ENCODE measurements at places on chromosomes 11 and 22.

GRCh38 chr11:11579012-11579988 is 42.5 kb downstream of the GALNT18 start:
- DNase-seq = no peak

DNA sequence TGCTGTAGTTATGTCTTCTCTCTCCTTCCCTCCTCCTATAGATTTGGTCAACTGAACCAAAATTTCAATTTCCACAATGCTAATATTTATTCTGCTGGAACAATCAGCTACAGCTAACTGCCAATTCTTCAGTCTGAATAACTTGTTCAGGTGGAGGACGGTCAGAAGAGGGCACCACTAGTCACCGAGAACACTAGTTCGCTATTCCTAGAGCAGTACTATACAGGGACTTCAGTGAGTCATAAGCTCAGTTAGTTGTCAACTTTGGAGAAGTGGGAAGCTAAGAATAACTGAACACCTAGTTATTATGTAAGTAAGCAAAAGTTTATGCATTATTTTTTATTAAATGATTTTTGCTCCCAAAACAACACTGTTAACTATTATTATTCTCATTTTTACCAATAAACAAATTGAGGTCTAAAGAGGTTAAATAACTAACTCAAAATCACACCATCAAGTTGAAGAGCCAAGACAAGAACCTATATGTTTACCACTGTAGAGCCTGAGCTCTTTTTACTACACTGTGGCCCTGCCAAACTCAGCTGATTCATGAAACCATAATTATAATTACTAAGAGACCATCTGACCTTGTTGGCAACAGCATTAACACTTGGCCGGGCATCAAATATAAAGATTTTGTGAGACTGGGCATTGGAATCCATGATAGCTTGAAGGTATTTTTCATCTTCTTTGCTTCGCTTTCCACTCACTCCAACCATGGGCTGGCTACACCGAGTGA is 59.0 kb downstream of the CEP57 start:
- DNase-seq = no peak

DNA sequence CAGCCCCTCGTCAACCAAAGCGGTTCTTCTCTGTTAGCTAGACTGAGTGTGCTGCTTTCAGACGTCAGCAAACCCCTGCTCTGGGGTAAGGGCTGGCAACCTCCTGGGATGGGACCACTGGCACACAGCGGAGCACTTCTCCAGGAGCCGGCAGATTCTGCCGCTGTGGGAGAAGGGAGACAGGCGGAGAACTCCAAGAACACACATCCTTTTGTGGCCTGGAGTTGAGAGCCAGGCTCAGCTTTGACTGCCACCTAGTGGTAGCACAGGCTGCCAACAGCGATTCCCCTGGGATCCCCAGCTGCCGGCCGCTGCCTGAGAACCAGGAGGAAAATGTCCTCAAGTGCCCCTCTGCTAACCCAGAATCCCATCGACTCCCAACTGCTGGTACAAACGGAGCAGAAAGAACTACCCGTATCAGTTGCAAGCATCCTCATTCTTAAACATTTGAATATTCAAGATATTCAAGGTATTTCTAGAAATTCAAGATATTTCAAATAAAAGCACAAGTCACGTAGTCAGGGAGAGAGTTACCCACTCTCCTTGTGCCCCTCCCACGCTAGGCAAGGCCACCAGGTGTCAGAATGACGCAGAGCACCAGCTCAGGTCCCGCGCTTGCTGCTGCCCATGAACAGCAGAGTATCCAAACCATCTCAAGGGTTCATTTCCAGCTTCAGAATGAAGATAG is 4.9 kb downstream of the LTO1 start:
- peak; percentile 52 for DNase-seq

DNA sequence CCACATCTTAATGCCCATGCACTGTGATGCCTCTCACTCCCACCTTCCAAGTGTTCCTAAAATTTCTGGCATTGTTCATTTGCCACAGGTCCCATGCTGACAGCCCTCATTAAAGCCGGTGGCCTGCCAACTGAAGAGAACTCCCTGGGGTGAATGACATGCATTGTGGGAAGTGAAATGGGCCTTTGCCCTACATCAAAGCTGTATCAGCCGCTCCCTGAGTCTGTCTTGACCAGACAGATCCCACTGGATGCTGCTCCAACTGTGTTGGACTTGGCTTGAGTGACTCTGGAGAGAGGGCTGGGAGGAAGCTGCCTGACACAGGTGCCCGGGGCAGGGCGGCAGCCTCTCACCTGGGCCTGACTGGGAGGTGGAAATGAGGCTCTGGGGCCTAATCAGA is 8.8 kb upstream of the SEC14L4 start:
- DNase-seq = no peak

- no peak for DNase-seq
Measured at GRCh38 chr11:82792822-82793569, 59.3 kb upstream of the FAM181B start.

GRCh38 chr22:40593460-40594273 is 42.9 kb downstream of the MRTFA start:
- DNase-seq = no peak

- no peak for DNase-seq
Measured at GRCh38 chr11:86459682-86460460, 85.2 kb downstream of the CCDC81 start.

DNA sequence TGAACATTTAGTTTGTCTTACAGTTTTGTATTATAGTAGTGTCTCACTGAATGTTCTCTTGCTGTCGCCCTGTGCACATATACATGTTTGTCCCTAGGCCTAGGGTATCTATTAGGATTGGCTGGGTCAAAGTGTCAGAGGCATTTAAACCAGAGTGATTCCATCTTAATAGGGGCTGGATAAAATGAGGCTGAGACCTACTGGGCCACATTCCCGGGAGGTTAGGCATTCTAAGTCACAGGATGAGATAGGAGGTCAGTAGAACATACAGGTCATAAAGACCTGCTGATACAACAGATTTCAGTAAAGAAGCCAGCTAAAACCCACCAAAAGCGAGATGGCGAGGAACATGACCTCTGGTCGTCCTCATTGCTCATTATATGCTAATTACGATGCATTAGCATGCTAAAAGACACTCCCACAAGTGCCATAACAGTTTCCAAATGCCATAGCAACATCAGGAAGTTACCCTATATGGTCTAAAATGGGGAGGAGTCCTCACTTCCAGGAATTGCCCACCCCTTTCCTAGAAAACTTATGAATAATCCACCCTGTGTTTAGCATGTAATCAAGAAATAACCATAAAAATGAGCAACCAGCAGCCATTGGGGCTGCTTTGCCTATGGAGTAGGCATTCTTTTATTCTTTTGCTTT is 82.6 kb downstream of the LDLRAD3 start:
- DNase-seq = no peak

- DNase-seq = no peak
Measured at GRCh38 chr11:11420899-11421285, 67.8 kb upstream of the CSNK2A3 start.

- DNase-seq = no peak
Measured at GRCh38 chr11:40393511-40393910, 1065.9 kb downstream of the LRRC4C start.

- DNase-seq = no peak
Measured at GRCh38 chr11:47326198-47326597, 26.3 kb downstream of the MYBPC3 start.

DNA sequence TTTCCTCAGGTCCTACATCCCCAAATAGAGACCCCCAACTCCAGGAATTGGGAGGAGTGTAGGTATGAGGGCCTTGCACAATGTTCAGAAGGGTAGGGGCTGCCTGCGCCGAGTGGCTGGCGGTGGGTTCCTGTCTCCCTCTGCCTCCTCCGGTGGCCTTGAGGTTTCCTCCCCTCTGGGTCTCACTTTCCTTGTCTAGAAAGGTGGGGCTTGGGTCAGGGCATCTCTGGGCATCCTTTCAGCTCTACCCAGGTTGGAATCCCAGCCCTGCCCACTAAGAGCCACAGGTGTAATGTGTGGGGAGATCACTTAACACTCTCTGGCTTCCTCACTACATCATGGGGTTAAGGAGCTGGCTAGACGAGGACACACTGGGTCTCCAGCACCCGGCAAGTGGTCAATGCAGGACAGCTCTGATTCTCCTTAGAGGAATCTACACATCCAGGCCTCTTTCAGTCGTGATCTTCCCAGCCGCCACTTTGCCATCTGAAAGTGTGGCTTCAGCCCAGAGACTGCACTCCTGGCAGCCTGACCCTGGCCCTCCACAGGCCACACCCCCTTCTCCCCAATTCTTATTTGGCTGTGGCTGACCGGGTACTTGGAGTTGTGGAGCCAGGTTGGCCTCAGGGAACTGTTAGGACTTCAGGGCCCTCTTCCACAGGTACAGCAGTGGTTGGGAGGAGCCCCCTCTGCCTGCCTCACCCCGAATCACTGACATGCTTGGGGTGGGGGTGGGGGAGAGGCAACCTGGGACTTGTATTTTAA is 22.1 kb downstream of the PRDM11 start:
- no peak for DNase-seq

DNA sequence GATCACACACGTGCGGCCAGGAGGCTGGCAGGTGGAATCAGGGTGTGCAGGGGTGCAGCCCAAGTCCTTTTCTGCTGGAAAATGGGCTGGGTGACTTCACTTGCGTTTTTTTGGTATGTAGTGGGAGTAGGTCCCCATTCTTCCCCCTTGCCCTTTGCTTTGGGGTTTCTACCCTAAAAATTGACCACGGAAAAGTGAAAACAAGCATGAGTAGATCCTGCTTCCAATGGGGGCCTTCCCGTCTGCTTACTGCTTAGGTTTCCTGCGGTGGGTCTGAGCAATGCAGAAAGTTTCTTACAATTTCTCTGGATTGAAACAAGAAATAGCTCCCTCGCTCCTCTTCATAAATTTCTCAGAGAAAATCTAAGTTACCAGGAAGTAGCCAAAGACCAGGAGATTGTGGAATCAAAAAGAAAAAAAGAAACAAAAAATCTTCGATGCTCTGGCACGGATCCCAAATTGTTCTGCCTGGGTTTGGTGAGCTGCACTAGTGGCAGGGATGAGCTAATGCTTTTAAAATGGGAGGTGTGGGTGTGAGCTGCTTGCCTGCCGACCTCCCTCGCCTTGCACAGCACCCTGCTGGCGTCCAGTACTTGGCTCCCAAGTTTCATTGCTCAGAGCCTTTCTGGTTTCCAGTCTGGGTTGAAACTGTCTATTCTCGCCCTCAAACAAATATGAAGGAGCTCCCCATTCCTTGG is 2.4 kb downstream of the TIMP3 start:
- DNase-seq = no peak

DNA sequence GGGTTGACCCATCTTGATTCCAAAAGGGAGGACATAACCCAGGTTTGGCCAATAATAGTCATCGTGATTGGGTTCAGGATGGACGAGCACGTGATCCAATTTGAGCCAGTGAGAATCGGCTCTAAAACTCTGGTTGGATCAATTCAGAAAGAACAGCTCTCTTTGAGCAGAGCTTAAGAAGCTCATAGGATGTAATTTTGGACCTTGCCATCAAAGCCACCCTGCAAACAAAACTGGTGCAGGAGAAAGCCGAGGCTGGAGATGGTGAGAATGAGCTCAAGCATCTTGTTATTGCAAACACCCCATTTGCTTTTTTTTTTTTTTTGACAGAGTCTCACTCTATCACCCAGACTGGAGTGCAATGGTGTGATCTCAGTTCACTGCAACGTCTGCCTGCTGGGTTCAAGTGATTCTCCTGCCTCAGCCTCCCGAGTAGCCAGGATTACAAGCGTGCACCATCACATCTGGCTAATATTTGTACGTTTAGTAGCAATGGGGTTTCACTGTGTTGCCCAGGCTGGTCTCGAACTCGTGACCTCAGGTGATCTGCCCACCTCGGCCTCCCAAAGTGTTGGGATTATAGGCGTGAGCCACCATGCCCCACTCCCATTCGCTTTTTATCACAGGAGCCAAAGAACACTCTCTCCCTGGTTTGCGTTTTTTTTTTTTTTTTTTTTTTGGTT is 13.8 kb upstream of the MIAT start:
- no peak for DNase-seq

DNA sequence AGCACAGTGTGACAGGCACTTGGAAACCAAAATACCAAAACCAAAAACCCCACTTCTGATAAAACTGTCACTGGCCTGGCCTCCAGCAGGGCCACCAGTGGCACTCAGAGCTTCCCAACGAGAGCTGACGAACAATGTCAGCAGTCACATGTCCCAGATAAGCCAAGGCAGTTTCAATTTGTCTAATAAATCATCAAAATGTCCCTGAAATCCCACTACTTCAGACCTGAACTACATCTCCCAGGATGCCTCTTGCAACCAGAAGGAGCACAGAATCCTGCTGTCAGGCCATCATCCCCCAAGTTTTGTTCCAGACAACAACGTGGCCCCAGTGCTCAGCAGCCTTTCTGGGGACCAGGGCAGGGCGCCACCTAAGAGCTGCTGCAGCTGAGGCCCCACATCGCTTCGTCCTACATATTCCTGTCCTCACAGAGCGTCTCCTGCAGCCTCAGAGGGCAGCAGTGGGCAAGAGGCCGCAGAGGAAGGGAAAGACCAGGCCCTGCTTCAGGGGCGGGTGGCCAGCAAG is 25.1 kb downstream of the LRFN4 start:
- no peak for DNase-seq

DNA sequence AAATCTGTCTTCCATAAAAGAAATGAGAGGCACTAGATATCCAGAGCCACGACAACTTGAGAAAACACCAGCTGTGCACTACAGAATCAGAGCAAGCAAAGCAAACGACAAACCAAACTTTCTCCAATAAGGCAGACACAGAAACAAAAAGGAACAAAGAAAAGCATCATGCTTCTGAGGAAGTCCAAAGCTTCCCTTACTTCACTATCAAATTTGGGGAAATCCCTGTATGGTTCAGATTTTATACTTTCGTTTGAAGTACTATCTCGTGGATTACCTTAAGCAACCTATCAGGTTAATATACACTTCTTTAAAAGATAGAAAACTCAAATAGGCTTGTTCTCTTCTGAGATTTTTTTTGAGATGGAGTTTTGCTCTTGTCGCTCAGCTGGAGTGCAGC is 27.7 kb downstream of the ALG9 start:
- DNase-seq = no peak

- no peak for DNase-seq
Measured at GRCh38 chr11:2265396-2265795, 5.0 kb downstream of the ASCL2 start.

GRCh38 chr11:26698224-26698623 is 23.6 kb downstream of the SLC5A12 start:
- DNase-seq = no peak

DNA sequence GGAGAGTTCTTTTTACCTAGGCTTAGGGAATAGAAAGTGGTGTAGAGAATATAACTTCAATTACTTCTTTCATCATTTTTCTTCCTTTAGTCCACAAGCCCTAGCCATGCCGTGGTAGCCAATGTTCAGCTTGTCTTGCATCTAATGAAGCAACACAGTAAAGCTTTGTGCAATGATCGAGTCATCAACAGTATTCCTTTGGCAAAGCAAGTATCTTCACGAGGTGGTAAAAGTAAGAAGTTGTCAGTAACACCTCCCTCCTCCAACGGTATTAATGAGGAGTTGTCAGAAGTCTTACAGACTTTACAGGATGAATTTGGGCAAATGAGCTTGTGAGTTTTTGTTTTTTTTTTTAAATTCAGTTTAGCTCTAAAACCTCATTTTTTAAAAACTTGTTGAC is 37.4 kb downstream of the CEP57 start:
- DNase-seq = no peak

- DNase-seq = peak; percentile 23
Measured at GRCh38 chr11:19723572-19724342, 11.1 kb downstream of the NAV2 start.
